Right lung (tissue), 10 donors: ENCODE measurements at places on chromosomes 1 and 21.

DNA sequence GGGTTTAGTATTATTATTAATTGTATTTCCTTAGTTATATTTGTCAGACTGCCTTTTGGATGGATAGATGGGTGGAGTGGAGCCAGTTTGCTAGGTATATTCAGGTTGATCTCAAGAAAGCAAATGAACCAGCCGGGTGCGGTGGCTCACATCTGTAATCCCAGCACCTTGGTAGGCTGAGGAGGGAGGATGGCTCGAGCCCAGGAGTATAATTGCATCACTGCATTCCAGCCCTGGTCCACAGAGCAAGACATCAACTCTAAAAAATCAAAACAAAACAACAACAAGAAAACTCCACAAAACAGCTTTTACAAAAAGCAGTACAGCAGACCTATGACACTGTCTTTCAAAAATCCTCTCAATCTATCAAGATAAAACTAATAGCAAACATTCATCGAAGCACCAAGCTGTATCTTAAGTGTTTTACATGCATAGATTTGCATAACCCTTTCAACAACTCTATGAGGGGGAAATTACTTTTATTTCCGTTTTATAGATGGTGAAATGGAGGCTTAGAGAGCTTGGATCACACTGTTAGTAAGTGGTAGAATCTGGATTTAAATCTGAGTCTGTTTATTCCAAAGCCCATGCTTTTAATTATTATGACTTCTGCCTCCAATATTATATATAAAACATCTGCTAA lies 25.5 kb downstream of the KMO start:
- no peak for DNase-seq

DNA sequence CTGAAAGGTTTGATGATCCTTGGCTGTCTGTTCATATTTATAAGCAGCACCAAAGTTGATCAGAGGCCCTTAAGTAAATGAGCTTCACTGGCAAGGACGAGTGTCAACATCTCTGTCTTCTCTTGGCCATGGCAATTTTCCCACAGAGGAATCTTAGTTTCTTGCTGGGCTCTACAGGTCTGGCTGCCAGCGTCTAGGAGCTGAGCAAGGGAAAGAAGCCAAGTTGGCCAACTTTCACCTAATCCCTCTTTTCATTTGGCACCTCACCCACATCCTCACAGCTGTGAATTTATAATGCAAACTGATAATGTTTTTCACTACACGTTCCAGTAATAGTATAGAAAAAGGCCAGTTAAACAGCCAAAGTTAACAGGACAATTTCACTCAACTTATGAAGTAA lies 99.0 kb upstream of the LBR start:
- DNase-seq = no peak

DNA sequence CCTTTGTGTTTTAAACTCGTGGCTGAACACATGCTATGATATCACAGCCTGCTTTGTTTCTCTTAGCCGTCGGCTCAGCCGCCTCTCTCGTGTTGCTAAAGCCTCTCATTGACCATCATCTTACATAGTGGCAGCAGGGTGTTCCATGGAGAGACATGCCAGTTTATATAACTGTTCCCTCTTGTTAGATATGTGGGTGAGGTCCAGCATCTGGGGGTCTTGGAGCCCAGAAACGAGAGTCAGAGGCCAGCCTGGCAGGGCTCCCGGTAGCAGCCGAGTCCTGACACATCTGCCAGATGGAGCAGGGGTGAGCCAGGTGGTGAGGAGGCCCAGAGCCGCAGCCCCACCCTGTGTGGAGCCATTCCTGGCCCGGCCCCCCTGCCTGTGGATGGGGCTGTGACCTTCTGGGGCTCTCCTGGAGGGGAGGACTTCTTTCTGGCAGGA lies 11.9 kb downstream of the PODN start:
- no peak for DNase-seq

DNA sequence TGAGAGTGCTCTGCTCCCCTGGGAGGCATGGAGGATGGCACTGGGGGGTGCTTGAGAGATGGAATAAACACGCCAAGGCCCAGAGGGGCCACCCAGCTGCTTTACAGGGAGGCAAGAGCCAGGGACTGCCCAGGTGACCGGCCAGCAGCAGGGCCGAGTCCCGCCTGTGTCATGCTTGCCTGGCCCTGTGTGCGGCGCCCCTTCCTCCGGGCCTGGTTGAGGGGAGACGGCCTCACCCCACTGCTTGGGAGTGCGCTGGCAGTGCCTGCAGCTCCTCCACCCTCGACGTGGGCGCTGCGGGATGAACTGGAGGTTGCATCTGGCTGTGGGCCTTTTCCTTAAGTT lies 33.1 kb upstream of the COL6A2 start:
- no peak for DNase-seq

GRCh38 chr1:46802081-46802480 lies 3.2 kb downstream of the CYP4B1 start:
- DNase-seq = no peak

GRCh38 chr1:244118109-244118761 lies 67.2 kb downstream of the ZBTB18 start:
- no peak for DNase-seq

GRCh38 chr1:232335261-232335660 lies 294.7 kb downstream of the SIPA1L2 start:
- DNase-seq = no peak

DNA sequence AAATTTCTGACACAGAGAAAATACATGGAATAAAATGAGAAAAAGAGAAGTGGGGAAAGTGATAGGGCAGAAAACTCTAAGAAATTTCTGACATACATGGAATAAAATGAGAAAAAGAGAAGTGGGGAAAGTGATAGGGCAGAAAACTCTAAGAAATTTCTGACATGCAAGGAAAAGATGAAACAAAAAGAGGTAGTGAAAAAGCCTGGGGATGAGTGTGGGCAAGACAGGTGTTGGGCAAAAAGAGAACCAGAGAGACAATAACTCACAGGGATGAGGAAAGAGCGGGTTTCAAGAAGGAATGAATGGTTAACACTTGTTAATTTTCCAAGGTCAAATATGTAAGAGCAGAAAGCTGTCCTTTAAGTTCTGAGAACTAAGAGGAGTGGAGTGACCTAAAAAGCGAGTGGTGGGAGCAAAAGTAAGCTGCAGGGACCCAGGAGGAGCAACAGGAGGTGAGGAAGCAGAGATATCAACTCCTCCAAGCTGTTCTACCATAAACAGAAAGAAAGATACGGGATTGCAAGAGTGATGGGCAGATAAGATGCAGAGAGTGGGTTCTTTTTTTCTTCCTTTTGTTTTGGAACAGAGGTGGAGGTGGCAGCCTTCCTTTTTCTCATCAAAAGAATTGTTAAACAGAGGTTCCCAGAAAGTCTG lies 29.9 kb upstream of the EXO1 start:
- no peak for DNase-seq

DNA sequence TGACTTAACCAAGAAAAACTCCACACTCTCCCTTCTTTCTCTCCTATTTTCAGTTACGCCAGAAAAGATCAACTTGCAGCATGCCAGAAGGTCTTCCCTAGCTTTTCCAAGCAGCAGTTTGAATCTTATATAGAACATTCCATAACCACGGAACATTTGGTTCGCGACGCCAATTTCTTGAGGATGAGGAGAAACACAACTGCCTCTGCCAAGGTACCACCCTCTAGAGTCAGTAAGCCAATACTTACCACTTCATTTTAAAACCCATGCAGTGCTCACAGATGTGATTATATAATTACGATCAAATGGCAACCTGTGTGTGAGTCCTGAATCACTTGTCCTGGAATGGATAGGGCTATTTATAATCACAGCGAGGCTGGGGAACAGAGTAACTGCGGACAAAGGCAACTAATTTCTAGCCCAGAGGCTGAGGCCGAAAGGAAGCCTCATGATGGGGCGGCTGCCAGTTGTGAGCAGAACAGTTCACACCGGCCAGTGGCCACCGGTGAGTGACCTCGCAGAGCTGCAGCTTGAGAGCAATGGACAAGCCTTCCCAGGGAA lies 43.2 kb upstream of the BACE2 start:
- DNase-seq = no peak
